NCI-H2171 (cell line): ENCODE measurements at places on chromosomes 2 and 18.

DNA sequence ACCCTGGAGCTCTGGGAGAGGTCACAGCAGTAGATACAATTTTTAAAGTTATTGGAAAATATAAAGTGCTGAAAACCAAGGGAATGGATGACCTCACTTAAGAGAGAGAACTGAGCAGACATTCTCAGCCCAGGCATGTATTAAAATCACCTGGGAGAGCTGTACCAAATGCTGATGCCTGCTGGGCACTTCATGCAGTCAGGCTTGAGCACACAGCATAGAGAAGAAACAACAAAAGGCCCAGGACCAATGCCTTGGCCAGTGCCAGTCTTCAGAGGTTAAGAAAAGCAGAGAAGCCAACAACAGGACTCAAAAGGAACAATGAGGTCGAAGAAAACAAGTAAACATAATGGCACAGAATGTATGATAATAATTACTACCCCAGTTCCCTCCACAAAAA, 211.8 kb downstream of the L3MBTL4 start:
- DNase-seq, result no peak

DNA sequence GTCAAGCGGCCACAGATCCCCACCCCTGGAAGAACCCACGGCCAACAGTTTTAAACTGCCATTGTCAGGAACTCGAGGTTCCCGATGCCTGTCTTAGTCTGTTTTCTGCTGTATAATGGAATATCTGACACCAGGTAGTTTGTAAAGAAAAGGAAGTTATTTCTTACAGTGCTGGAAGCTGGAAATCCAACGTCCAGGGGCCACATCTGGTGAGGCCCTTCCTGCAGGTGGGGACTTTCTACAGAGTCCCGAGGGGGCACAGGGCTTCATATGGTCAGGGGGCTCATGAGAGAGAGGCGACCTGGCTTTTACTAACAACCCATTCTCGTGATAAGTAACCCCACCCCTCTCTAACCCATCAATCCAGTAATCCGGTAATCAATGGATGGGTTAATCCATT, 501.6 kb upstream of the MYT1L start:
- DNase-seq, result no peak

DNA sequence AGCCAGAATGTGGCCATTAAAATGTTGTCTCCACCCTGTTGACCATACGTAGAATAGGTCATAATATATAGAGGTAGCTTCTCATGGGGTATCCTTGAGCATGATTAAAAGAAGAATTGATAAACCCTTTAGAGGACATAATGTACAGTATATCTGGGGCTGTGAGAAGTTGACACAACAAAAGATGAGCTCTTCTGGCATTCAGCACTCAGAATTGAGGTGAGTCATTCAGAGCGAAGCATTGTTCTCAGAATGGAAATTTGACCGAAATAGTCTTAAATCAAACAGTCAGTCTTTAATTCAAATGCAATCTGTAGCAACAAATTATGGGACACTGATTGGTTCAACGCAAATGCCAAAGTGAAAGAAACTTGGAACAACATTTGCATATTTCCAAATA, 47.3 kb downstream of the CTAGE1 start:
- no peak for DNase-seq

DNA sequence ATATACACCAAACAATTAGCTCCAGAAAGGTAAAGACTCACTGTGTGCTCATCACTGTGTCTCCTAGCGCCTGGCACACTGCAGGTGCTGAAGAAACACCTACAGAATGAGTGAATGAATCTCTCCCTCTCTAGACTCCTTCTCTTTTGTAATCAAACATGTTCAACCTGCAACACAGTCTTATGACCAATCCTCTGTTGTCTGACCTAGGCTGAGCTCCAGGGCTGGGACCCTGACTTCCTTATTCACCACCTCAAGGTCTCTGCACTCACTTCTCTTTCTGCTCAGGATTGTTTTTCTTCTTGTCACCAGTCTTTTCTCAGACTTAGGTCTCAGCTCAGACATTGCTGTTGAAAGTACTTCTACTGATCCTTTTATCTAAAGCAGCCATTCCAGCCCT, 9.8 kb downstream of the CKAP2L start:
- no peak for DNase-seq

GRCh38 chr2:46187112-46187618, 110.0 kb upstream of the EPAS1 start:
- no peak for DNase-seq

GRCh38 chr2:45743531-45744396, 92.3 kb downstream of the PRKCE start:
- DNase-seq, result no peak

DNA sequence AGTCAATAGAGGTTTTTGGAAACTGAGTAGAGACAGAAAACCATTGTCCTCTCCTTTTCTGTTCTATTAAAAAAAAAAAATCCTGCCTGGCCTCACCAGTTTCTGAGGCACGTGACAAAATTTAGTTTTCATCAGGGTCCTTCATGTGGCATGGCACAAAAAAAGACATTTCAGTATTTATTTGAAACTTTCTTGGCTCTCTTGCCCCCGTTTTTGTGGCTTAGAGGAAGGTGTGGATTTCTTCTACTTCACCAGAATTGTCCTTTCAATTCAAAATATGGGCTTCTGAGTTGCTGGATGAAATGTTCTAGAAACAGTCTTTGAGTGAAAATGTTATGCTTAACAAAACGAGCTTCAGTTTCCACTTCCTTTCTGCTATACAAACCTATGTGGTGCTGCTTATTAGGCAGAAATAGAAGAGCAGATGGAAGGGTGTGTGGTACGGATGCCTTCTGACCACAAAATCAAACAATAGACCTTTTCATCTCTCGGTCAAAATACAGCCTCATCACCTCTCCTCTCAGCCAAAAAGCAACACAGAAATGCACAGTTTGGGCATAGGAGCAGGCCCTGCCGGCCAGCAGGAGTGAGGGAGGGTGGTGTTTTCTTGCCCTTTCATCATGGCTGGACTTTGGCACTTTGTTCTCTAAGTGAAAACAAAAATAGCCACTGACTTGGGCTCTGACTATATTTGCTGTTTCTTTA, 89.2 kb downstream of the SH3RF3 start:
- no peak for DNase-seq

DNA sequence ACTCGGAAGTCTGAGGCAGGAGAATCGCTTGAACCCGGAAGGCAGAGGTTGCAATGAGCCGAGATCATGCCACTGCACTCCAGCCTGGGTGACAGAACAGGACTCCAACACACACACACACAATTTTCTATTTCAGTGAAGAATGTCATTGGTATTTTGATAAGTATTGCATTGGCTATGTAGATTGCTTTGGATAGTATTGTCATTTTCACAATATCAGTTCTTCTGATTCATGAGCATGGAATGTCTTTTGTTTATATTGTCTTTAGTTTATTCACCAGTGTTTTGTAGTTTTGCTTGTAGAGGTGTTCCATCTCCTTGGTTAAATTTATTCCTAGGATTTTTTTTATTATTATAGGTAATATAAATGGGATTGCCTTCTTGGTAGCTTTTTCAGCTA, 693.4 kb upstream of the SYT4 start:
- no peak for DNase-seq

GRCh38 chr2:168622559-168622958, 166.5 kb downstream of the CERS6 start:
- no peak for DNase-seq

DNA sequence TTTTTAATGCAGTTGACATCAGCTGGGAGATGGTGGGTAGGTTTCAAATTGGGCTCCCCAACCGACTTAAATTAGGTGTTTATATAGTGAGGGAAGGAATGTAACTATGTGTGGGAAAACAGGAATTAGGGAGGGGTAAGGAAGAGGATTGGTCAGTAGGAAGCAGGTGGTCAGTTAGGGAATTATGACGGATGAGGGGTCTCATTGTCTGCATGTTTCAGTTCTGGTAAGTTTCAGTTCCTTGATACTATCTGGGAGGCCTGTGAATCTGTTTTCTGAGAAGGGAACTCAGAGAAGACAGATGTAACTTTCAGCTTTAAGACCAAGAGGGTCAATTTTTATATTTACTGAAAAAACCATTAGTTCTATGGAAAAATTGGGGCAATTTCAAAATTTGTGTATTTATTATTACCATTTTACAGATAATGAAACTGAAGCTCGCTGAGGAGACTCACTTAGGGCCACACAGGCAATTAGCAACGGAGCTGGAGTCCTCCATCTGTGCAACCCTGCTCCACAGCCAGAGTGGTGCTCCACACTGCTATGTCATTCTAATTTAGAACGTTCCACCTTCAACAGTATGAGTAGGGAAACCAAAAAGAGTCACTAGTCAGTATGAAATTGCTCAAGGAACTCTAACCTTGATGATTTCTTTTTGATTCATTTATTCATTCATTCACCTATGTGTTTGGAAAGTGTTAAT, 36.0 kb upstream of the CCDC195 start:
- DNase-seq, result no peak

- DNase-seq, result no peak
Measured at GRCh38 chr2:204840504-204840903, 295.2 kb downstream of the PARD3B start.

- DNase-seq, result no peak
Measured at GRCh38 chr2:172011812-172012575, 12.2 kb downstream of the METAP1D start.

DNA sequence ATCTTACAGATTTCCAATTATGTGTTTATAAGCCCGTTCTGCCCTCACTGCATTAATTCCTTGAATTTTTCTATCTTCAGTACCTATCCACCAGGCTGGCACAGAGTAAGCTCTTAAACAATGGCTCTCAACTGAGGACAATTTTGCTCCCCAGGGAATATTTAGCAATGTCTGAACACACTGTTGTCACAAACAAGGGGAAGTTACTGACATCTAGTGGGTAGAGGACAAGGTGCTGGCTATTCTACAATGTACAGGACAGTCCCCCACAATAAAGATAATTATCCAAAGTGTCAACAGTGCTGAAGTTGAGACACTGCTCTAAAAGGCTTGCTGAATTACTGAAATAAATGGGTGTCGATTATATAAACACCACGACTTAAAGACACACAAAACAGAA, 5.0 kb downstream of the NDUFS1 start:
- peak; percentile 16 for DNase-seq

- peak; percentile 2 for DNase-seq
Measured at GRCh38 chr2:238169708-238170251, 11.0 kb downstream of the ERFE start.
